Activated naive CD4-positive, alpha-beta T cell treated with anti-CD3 and anti-CD28 coated beads for 36 hours (primary cell): ENCODE measurements at places on chromosomes 12 and 14.

DNA sequence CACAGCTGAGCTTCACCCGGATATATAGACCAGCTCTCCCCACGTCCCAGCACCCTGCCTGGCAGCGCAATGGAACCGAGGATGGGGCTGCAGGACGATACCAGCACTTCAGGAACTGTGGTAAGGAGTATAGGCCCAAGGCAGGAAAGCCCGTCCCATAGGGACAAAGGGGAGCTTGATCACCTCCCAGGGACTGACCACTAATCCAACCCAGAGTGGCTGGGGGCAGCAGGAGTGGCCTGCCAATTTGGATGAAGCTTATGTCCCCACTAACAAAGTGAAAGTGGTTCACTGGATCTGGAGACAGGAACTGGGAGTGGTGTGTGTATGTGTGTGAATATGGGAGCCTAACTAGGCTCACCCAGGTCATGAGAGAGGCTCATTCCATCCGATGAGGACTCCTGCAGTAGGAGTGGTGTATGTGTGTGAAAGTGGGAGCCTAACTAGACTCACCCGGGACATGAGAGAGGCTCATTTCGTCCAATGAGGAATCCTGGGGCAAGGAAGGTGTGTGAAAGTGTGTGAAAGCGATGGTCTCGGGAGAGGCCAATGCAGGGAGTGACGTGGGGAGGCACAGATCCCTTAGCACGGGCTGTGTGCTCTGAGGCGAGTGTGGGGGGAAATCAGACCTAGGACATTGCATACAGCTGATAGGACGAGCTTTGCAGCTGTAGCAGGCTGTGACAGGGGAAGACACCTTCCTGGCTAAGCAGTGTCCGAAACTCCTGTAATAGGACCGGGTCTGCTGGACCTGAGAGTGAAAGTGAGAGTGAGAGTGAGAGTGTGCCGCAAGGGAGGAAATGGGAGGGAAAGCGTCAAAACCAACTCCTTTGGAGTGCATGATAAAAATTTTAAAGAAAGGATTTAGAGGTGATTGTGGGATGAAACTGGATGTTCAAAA lies 25.7 kb downstream of the KLRK1 start:
- peak; percentile 45 for DNase-seq

GRCh38 chr14:94761997-94762377 lies 7.9 kb downstream of the GSC start:
- no peak for DNase-seq

DNA sequence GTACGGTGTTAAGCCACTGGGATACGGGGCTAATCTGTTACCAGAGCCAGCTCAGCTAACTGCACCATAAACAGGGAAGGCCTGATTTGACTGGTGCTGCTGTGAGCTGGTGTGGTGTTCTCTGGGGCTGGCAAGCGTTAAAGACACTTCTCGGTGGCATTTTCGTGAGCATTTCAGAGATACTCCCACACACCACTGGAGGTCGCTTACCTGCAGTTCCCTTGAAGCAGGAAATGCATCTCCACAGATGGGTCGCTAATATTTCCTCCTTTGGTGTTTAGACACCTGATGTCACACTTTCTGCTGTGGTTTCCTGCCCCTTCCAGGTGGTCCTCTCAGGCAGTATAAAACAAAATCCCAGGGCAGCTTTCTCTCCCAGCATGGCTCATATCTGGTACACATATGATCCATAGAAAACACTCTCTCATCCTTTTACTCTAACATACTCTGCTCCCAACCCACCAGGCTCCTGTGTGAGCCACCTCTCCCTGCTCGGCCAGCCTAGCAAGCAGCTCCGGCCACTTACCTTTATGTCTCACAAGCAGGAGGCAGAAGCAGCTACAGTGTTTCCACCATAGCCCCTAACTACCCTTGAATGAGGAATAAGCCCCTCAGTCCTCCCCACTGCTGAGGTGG lies 129.9 kb upstream of the GRIN2B start:
- peak; percentile 9 for DNase-seq

- no peak for DNase-seq
Observed at GRCh38 chr14:67357186-67357968, 2.2 kb downstream of the ATP6V1D start.

DNA sequence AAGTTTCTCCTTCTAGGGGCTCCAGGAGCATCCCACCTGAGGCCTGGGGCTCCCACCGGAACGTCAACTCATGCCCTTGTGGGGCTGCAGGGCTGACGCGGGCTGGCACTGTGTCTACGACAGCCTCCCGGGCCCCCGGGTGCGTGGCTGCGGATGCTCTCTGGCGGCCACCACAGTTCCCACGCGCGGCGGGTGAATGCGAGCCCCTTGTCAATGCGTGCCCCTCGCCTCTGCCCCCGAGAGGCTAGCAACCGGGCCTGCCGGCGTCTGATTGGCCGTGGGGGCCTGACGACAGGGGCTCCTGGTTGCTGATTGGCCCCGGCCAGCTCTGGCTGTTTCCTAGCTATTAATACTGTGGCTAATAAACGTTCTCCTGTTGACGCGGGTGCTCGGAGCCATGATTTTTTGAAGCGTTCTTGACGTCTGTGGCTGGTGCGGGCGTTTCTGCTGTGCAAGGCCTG lies 1.8 kb upstream of the MEG3 start:
- DNase-seq, result no peak

DNA sequence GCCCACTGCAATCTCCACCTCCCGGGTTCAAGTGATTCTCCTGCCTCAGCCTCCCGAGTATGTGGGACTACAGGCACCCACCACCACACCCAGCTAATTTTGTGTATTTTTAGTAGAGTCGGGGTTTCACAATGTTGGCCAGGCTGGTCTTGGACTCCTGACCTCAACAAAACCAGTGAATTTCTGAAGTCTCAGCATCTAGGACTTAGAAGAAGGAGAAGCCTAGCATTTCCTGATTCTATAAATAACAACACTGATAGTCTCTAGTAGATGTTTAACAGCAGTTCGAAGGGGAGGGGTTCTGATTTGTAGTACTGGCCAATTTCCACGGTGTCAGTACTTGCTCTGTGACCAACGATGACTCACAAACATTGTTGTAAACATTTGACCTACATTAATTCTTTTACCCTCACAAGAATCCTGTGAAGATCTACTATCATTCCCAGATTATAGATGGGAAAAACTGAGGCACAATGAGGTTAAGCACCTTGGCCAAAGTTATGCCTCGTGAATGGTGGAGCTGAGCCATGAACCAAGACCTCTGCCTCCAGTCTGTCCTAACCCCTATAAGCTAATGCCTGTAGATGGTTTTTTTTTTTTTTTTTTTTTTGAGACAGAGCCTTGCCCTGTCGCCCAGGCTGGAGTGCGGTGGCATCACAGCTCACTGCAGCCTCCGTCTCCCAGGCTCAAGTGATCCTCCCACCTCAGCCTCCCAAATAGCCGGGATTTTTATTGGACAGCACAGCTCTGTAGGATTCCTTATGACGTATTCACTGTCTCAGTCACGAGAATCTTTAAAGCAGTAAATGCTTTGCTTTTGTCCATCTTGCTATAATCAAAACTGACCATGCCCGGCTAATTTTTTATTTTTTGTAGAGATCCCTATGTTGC lies 5.2 kb downstream of the P2RX4 start:
- DNase-seq, result no peak

- DNase-seq, result no peak
Observed at GRCh38 chr12:121810234-121810817, 6.5 kb downstream of the SETD1B start.

- DNase-seq, result no peak
Observed at GRCh38 chr14:61362072-61362750, 40.8 kb downstream of the PRKCH start.

- no peak for DNase-seq
Observed at GRCh38 chr14:74634481-74634880, 22.4 kb upstream of the LTBP2 start.

DNA sequence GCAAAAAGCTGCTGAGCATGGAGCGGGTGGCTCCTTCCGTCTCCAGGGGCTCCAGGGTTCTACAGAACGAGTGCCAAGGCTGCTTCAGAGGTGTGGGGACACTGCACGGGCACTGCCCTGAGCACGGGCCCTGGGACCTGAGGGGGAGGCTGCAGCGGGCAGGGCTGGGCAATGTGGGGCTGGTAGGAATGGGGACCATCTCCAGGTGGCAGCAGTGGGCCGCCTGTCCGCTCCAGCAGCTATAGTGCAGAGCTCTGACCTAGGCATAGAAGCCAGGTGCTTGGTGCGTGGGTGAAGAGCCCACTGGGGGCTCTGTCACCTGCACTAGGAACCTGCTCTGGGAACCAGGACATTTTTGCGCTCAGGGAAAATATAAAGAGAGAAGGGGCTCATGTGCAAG lies 22.3 kb downstream of the HDAC7 start:
- peak; percentile 55 for DNase-seq

- no peak for DNase-seq
Observed at GRCh38 chr12:122090759-122091515, 12.4 kb downstream of the MLXIP start.

DNA sequence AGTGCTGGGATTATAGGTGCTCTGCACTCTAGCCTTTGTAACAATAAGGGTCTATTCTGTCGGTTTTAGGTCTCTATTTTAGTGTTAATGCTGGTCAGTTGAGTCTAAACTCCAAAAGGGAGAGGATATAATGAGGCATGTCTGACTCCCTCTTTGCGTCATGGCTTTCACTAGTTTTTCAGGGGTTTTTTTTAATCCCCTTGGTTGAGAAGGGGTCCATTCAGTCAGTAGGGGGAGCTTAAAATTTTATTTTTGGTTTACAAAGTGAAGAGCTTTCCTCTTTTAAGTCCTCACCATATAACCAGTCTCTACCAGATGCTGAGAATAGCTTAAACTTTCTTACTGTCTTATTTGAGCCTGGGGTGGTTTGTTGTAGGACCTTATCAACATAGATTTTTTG lies 106.9 kb downstream of the PRKCH start:
- no peak for DNase-seq

DNA sequence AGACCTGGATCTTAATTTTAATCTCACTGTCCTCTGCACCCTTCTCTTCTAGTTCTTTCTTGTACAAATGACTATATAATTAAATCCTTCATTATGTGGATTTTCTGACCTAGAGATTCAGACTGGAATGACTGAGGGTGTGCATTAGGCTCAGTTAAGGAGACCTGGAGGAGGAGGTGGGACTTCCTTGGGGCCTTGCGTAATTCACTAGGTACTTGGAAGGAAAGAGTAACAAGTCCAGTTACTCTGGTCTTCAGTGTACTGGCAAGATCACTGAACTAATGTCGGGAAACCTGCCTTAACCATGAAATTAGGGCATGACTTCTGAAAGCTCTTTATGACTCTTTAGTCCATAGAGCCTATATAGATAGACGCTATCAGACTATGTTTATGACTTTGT lies 441.4 kb downstream of the EGLN3 start:
- DNase-seq, result no peak

GRCh38 chr14:33555710-33556350 lies 395.0 kb downstream of the EGLN3 start:
- DNase-seq, result no peak

GRCh38 chr12:59698600-59698999 lies 102.8 kb downstream of the SLC16A7 start:
- DNase-seq, result no peak

DNA sequence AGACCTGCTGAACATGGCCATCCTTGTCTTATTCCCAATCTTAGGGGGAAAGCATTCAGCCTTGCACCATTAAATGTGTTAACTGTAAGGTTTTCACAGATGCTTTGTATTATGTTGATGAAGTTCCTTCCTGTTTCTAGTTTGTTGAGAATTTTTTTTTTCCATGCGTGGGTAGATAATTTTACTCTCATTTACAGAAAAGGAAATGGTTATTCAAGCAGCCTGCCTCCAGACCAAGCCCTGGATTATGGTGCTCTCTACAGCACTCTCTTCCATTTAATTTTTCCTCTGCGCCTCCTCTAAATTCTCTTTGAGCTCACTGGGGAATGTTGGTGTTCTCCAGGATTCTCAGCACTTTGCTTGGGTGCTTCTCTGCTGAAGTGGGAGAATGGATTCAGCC lies 179.3 kb upstream of the PZP start:
- no peak for DNase-seq

GRCh38 chr12:67645126-67645525 lies 3.4 kb upstream of the DYRK2 start:
- DNase-seq, result no peak

- peak; percentile 2 for DNase-seq
Observed at GRCh38 chr14:99728231-99728920, 44.3 kb downstream of the CYP46A1 start.

GRCh38 chr14:74019408-74020137 lies 424 bp downstream of the BBOF1 start:
- DNase-seq, result peak; percentile 10

DNA sequence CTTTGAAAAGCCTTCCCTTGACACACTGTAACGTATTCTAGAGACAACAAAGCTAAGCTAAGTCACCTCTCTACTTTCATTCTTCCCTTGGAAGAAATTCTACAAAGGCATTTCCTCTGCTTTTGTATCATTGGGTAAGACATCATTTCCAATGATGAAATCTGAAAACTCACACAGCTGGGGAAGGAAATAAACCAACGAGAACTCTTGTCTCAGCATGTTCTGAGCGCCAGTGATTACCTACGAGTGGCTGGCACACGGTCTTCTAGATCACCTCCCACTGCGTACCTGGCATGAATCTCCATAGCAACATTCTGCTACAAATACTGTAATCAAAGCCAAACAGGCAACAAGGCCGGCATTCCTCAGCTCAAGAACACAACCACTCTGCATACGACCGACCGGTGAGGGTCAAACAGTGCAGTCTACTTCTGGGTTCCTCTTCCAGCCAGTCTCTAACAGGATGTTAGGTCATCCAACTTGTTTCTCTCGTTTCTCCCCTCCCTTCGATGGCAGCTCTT lies 7.6 kb downstream of the VPS37B start:
- DNase-seq, result peak; percentile 72

DNA sequence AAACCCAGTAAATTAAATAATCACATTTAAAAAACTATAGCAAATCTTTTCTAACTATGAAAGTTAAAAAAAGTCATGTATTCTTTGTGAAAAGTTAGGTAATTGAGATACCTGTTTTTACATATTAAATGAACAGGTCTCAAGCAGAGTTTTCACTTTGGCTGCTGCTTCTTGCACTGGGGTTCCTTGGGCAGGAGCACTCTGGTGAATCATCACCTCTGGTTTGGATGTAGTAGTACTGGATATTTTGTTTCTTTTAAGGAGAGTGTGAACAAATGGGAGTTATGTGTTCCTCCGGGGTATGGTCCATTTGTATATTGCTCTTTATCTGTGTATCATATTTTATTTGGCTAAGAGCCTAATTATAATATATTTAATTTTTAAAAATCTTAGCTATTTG lies 82.7 kb downstream of the FUT8 start:
- DNase-seq, result no peak

DNA sequence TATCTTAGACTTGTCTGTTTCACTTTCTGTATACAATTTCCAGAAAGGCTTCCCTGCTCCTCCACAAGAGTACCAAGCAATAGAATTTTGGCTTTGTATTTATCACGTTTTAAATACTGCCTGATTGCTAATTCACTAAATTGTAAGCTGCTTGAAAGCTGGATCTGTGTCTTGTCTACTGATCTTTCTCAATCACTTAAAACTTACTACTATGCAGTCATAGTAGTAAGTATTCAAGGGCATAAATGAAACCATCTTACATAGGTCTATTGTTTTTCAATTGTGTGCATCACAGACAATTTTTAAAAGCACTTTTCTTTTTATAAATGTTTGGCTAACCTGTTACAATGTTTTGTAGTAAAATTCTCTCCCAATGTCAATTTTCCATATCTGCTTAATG lies 1.2 kb upstream of the GLIPR1L2 start:
- no peak for DNase-seq
